NCI-H69 (cell line): ENCODE measurements at places on chromosomes 2 and 18.

DNA sequence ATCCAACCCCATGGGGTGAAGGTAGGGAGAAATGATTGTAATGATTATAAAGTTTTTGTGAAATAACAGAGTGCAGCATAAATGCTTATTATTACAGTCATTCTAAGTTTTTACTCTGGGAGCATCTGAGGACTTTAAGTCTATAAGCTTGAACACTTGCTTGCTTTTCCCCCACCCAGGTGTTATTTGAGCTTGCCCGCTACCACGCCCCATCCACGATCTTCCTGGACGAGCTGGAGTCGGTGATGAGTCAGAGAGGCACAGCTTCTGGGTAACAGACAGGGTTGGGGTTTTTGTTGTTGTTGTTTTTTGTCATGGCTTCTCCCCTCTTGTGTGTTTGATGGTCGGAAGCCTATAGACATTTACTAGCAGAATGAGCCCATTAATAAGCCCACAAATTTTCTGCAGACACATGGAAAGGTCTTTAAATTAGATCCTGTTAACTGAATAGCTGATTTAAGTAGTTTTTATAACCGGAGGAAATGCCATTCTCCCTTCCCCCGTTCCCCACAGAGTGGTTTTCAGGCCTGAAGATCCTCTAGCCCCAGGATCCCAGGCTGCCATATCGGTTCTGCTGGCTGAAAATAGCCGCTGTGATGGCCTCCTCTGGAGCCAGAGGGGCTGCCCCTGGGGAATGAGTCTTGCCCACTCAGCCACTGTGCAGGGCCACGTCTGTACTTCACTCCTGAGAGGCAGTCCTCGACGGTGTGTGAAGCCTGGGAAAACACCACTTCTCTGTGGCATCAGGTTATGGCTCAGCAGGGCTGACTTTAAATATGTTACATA, 39.9 kb upstream of the ELOA2 start:
- peak; percentile 61 for DNase-seq

GRCh38 chr2:207791579-207792243, 22.0 kb upstream of the FZD5 start:
- DNase-seq, result peak; percentile 66

- DNase-seq, result peak; percentile 60
These were observed 4.8 kb upstream of the CELF4 start for GRCh38 chr18:37570336-37570930.

GRCh38 chr2:52312486-52312885, 1280.6 kb upstream of the NRXN1 start:
- DNase-seq, result no peak
